Stimulated activated CD8-positive, alpha-beta memory T cell treated with anti-CD3 and anti-CD28 coated beads, Interleukin-4, amount 100 ng/mL, for 1 hour (primary cell): ENCODE measurements at places on chromosomes 3 and 15.

DNA sequence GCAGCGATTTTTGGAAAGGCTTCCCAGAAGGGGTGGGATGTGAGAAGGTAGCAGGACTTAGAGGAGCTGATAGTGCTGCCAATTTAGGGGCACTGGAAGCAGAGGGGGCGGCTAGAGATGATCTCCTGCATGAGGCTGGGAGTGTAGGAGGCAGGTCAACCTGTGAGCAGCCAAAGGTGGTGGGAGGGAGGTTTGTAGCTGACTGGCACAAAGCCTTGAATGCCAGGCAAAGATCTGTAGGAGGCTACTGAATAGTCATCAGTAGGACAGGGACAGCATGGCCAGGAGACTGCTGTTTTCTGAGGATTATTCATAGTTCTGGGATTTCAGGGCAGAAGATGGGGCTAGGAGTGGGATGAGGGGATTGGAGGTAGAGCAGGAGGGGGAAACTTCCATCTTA, 2.2 kb downstream of the SCAMP5 start:
- DNase-seq: no peak

DNA sequence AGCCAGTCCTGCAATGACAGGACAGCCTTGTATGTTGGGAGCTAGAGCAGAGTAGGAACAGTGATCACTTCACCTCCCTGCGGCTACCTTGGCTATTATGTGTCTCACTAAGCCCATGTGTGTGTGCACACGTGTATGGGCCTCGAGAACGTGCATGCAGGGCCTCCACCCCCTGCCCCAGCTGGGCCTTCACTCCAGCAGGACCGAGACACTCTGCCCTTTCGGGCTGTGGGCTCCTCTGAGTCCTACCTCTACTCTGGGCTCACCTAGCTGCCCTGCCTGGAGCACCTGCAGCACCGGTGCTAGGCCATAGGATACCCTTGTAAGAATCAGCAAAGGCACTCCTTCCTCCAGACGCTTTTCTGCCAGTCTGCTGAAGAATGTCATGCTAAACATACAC, 77.5 kb downstream of the LINGO1 start:
- DNase-seq: no peak

- no peak for DNase-seq
Observed at GRCh38 chr3:175605851-175606250, 746.7 kb downstream of the NAALADL2 start.

DNA sequence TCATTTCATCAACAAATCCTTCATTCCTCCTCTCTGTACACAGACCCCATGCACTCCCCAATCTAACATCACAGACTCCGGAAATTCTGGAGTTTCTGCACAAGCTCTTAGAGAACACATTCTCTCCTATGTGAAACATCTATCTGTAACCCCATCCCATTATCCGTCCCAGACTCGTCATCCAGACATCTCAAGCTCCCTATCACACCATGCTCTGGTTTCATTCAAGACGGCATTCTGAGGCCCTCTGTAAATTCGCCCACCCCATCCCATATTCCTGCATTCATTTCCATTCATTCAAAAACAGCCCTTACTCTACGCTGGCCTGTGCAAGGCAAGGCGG, 575 bp downstream of the LEO1 start:
- DNase-seq: no peak

DNA sequence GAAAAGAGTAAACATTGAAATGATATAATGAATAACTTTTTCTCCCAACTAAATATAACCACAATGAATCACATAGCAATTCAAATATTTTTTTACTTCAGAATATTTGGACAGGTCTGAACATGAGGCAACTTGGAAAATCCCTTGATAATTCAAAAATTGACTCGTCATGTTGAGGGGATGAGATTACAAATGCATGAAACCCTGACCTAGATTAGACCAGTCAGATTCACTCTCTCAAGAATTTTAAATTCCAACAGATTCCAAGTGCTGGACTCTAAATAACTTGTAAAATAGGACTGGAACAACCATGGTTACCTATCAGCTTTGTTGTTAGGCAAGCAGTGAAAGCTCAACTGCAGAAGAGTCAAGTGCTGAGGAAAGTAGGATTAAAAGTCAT, 317.5 kb downstream of the GBE1 start:
- no peak for DNase-seq

DNA sequence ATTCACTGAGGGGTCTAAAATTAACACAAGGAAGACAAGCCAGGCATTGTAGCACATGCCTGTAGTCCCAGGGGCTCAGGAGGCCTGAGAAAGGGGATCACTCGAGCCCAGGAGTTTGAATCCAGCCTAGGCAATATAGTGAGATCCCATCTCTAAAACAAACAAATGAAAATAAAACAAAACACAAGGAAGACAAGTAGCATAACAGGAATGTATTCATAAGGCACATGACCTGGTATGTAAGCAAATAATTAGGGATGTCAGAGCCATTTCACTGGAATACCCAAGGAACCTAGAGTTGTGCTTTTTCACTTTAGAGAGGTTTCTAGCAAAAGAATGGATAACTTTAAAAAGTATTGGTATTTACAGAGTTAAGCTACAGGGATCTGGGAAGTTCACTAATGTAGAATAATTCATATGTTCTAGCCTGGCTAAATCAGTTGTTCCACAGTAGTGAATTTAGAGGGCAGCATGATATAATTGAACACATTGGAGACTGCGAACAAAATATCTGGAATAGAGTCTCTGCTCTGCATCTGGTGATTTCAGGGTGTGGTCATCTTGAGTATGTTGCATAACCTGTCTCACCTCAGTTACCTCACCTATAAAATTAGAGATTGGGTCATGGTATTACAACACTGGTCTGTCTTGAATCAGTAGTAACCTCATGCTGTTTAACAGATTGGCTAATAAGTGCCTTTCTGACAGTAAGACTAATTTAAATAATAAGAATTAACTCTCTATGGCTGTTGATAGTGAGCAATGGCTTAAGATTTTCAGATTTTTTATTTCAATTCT, 9.3 kb downstream of the GRAMD1C start:
- no peak for DNase-seq

GRCh38 chr3:126523745-126524428, at the start of gene CHST13:
Gene CHST13 (plus strand): TSS chr3:126524155. CDS start chr3:126524333, 178 bp downstream.
- no peak for DNase-seq

GRCh38 chr3:133874344-133874743, 21.3 kb downstream of the RAB6B start:
- DNase-seq: no peak

GRCh38 chr3:133469140-133469731, 69.4 kb downstream of the BFSP2 start:
- no peak for DNase-seq

GRCh38 chr15:58179741-58180381, 41.7 kb downstream of the AQP9 start:
- DNase-seq: no peak

- DNase-seq: no peak
Observed at GRCh38 chr15:81050805-81051204, 50.1 kb downstream of the TLNRD1 start.

GRCh38 chr3:34675383-34676120, 877.1 kb downstream of the PDCD6IP start:
- DNase-seq: no peak

DNA sequence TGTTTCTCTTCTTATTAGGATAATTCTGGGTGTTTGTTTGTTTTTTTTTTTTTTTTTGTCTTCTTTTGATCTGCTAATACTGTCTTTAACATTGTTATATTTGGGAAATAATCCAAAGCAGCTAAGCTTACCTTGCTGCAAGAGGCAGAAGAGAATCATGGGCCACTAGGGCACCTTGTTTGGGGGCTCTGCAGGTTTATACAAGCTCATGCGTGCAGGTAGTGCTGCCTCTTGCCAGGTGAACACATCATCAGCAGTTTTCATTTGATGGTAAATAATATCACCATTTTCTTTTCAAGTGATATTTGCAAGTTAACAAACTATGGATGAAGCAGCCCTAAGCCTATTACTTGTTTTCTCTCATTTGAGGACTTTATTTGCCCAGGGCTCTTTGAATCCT, 37.9 kb downstream of the MAP3K13 start:
- DNase-seq: no peak

- DNase-seq: no peak
Observed at GRCh38 chr3:124829819-124830554, 57.2 kb downstream of the ITGB5 start.

- DNase-seq: no peak
Observed at GRCh38 chr15:48596415-48596814, 49.1 kb downstream of the FBN1 start.

DNA sequence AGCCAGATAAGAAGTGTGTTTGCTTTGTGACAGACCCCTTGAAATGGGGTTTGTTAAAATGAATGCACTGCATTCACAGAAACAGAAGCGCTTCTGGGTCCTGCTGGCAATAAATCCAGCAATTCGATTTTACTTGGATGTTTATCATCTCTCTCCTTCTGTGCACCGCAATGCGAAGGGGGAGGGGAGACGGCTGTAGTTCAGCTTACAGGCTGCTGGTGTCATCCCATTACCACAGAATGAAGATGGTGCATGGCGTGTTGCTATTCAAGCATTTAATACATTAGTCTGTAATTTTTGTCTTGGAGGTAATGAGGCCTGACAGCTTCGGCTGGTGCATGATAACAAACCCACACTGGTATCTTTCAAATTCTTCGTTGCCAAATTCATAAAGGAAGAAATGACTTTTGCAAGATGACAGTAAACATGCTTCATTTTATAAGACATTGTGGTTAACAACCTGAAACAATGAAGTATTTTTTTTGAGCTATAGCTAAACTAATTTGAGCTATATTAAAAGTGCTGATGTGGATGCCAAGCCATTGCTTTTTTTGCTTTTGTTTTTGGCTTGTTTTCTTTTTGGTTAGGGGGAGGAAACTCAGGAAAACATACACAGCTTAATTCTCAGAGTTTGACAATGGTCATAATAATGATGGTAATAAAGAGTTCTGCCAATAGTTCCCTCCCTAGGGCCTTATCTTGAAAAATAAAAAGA, 418.3 kb downstream of the OTOL1 start:
- no peak for DNase-seq

GRCh38 chr3:98728672-98729071, 34.5 kb upstream of the ST3GAL6 start:
- DNase-seq: no peak

DNA sequence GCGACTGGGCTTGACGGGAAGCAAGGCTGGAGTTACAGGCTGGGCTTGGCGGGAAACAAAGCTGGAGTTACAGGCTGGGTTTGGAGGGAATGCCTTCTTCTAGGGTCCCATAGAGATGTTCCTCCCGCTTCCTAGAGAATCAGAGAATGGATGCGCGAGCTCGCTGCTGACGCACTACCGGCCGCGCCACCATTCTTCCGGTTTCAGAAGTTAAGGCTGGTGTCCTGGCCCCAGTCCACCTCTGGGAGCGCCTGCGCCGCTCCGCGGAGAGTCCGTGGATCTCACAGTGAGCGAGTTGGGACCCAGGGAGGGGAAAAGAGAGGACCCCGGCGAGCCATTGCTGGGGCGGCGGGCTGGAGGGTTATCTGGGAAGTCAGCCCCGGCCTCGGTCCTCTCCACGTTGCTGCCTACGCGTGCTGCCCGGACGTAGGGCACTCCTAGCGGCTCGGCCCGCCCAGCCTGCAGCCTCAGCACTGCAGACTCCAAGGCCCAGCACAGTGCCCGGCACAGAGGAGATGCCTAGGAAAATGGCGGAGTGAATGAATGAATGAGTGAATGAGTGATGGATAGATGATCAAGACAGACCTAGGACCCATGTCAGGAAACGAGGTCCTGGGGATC, at the start of gene ZNF502:
TSS of gene ZNF502 (plus strand) at position 206 of the 621 bp plus-strand sequence. CDS start 7,602 bp downstream, outside the sequence.
- DNase-seq: peak; percentile 19

DNA sequence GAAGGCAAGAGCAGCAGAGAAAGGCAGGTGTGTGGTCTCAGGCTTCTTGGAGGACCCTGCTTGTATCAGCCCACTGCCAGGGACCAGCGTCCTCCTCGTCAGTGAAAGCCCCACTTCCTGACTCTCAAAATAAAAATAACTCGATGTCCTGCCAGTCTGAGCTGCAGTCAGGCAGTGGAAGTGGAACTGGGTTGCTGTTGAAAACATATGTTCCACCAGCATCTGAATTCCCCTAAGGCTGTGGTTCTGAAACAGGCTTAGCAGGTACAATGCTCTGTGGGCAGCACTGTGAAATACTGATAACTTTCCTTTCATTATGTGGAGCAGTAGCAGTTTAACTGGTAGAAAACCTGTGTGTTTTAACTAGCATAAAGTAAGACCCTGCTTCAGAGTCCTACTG, 121.6 kb upstream of the EIF1B start:
- no peak for DNase-seq

DNA sequence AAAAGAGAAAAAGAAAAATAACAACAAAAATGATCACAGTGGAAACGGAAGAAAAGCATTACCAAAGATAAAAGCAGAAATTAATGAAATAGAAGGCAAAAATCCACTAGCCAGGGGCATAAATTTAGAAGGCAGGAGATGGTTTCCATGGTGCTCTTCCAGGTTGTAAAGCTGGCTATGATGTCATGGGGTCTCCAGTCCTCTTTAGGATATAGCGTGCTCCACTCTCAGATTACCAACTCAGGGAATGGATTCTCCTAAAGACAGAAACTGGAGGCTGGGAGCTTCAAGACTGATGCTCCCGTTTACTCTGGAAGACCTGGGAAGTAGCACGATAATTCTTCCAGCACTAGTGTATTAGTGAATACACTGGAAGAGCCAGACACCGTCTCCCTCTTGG, 10.9 kb upstream of the ULK4 start:
- no peak for DNase-seq

GRCh38 chr3:119598410-119599098, 869 bp downstream of the PLA1A start:
- DNase-seq: no peak

DNA sequence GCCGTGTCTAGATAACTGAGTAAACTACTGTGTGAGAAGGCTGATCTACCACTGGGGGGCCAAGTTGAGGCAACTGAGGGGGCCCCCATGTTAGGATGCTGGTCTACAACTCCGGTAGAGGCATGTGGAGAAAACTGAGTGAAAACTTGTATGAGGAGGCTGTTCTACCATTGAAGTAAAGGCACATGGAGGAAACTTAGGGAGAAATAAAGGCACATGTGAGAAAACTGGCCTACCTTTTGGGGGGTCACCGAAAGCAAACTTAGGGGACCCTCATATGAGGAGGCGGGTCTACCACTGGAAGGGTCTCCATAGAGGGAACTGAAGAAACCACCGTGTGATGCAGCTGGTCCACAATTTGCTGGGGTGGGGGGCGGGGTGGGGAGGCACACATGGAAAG, 155.2 kb downstream of the FBLN2 start:
- DNase-seq: no peak

- DNase-seq: no peak
Observed at GRCh38 chr15:70319466-70319865, 221.7 kb upstream of the TLE3 start.

- DNase-seq: no peak
Observed at GRCh38 chr3:144296808-144297207, 325.2 kb downstream of the DIPK2A start.

- no peak for DNase-seq
Observed at GRCh38 chr3:123552095-123552714, 32.6 kb downstream of the HACD2 start.

DNA sequence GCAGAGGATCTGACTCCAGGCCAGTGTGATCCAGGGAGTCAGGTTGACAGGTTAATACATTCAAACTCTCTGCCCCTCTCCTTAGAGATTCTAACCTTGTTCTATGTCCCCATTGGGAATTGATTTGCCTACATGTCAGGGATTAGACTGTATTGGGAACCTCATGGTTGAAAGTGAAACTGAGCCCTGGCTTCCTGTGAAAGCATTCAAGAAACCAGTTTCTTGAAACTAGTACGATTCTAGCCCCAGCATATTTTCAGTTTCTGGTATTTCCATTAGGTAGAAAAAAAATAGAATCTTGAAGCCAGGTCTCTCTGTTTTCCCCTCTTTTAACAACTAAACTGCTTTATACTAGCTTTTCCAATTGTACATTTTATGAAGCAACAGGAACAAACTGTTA, 140.4 kb upstream of the ABI3BP start:
- no peak for DNase-seq
